ENCODE measurements at places on chromosomes 2 and 18.

GRCh38 chr2:84223191-84223590 is 235.9 kb downstream of the SUCLG1 start:
- DNase-seq, result no peak

DNA sequence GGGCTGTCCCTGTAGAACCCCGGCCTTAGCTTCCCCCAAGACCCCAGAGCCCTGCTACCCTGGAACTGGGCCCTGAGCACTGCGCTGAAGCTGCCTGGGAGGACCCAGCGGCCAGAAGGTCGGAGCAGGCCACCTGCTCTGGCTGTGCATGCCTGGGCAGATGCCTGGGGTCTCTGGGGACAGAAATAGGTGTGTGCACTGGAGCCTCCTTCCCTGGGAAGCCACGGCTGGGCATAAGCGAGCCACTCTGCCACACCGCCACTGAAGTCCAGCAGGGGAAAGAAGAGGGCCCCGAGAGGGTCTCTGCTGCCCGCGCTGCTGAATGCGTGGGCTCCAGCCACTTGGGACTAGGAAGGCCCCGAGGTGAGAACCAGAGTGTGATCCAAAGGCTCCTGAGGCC is 6.7 kb downstream of the GBX2 start:
- no peak for DNase-seq

DNA sequence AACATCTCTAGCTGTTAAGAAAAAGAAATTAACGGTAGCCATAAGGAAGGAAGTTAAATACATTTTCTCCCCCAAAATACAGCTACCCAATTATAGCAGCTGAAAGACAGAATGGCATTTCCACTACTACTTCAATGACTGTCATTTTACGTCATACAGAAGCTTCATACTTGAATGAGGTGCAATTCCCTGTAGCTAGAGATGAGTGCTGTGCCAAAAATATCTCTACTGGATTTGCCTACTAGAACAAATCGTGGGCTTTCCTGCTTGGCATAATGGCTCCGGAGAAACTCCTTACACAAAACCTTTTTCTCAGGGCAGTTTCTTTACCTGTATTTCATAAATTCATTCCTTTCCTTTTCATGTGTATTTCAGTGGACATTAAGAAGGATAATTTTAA is 36.3 kb upstream of the NRXN1 start:
- DNase-seq, result no peak

GRCh38 chr2:234772733-234773060 is 179.1 kb upstream of the SH3BP4 start:
- DNase-seq, result no peak

- DNase-seq, result no peak
These were observed 7.9 kb upstream of the ANKRD62 start for GRCh38 chr18:12085786-12086185.

- DNase-seq, result no peak
These were observed 42.3 kb downstream of the GULP1 start for GRCh38 chr2:188333751-188334524.

DNA sequence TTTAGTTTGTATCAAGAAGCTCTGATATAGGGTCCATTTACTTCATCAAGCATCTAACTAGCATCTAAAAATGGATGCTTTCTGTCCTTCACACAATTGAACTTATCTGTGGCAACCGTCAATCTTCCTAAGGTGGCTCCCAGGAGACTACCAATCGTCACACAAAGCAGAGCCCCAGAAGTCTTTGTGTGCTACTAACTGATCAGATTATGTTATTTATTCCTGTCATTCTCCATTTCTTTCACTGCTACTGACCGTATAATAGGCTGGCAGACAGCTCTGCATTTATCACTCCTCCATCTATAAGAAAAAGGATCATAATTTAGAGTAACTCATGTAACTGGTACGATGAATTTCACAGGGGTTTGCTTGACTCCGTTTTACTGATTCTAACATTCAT is 585.0 kb upstream of the NXPH2 start:
- no peak for DNase-seq

DNA sequence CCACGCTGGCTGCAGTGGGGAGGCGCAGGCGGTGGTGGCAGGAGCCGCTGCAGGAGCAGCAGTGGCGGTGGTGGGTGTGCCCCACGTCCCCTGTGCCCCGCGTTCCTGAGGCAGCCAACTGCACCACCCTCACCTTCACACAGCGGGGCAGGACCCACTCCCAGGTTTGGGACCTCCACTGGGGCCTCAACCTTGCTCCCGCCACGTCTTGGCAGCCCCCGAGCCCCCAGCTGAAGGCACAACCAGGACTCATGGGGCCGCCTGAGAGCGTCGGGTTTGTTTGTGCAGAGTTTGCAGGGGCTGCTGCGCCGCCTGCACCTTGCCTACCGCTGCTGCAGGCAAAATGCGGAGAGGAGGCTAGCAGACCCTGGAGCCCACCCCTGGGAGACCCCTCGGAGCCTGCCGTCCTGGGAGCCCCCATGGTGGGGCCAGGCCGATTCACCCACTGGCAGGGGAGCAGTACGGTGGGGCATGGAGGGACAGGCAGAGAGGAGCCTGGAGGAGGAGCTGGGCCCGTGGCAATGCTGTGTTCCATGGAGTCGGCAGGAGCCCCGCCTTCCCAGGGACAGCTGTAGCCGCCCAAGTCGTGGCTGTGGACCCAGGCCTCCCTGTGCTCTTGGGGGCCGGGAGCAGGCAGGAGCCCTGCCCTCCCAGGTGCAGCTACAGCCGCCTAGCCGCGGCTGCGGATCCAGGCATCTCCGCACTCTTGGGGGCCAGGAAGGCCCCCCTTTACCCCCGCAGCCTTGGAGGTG is 14.7 kb upstream of the EML6 start:
- DNase-seq, result no peak

- DNase-seq, result no peak
These were observed 462.5 kb upstream of the FSHR start for GRCh38 chr2:49616800-49617199.
